ENCODE measurements at places on chromosomes 3 and 15.

DNA sequence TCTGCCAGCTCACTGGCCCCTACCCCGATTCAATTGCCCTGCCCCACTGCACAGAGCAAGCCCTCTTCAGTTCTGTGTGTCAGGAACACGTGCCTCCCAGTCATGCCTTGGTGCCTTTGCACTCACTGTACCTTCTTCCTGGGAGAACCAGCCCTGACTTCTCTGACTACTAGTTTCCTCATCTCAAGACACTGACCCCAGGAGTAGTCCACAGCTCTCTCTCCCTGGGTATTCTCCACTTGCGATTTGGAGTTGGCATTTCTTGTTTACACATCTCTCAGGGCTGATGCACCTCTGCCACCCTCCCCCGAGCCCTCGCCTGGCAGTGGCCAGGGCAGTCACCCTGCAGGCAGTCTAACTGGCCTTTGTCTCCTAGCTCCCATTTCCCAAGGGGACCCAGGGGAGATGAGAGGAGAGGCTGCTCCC is 5.7 kb downstream of the CISH start:
- no peak for DNase-seq

DNA sequence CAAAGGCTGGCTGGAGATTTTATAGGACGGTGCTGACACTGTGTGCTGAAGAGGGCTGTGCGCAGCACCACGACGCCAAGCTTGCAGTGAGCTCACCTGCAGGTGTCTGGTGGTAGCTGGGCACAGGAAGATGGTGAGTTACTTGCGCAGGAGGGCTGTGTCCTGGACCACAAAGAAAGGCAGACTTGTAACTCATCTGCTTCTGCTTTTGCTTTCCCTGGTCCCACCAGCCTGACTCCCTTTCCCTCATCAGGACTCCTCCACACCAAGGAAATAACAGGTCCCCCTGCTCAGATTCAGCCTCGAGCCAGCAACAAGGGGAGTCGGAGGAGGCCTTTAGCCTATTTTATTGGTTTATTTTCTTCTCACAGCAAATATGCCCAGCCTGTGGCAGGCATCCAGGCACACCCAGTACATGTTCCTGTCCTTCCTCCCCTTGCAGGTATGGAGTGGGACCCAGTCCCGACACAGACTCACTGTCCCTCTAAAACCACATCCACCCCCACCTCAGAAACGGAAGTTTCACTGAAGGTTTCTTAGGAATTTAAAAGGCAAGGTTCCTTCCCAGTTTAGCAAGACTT is 35.6 kb upstream of the FLNB start:
- no peak for DNase-seq

DNA sequence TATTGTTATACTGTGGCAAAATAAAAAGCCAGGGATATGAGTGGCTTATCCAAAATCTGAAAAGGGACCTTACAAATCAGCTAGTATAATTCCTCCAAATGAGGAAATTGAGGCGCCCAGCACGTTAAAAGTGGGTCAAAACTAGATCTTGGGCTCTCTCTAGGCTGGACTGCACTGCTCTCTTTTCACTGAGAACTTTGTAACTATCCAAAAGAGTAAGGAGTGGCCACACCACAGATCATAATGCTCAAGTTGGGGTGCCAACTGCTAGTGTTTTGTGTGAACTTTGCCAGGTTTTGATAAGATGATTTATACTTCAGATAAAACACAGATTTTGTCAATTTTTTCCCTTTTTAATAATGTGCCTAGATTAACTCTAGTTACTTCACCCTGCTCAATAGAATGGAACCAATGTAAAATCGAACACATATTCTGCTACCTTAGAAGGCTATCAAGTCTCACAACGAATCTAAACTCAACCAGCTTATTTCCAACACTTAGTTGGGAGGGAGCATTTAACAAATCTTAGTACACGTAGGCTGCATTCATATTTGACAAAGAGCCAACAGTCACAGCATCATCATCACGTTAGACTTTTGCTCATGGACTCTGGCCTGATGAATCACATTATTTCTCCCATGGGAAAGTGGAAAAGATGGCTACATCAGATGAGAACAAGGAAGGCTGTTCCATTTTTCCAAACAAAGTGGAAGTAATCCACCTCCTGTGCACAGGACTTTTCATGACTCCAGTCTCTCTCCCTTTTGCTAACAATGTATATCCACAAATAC is 64.4 kb downstream of the ABI3BP start:
- DNase-seq: no peak

- DNase-seq: no peak
Measured at GRCh38 chr3:145116769-145117168, 1044.2 kb downstream of the PLOD2 start.

GRCh38 chr3:33775363-33775762 is 23.1 kb upstream of the PDCD6IP start:
- DNase-seq: no peak

- no peak for DNase-seq
Measured at GRCh38 chr3:139655909-139656595, 21.7 kb downstream of the NMNAT3 start.

DNA sequence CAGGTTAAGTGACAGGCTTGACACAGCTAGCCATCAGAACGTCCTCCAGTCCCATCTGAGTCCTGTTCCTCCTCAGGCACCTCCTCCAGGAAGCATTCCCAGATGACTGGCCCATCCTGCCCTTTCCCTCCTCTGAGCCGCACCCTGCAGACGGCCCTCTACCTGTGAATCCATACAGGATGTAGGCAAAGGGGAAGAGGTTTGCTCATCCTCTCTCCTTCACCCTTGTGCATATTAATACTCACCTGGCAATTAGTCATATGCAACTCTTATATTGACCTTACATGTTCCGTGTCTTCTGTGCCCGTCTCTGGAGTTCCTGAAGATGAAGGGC is 61.9 kb downstream of the SMAD3 start:
- DNase-seq: no peak

GRCh38 chr3:186220365-186220764 is 111.5 kb upstream of the ETV5 start:
- DNase-seq: no peak

DNA sequence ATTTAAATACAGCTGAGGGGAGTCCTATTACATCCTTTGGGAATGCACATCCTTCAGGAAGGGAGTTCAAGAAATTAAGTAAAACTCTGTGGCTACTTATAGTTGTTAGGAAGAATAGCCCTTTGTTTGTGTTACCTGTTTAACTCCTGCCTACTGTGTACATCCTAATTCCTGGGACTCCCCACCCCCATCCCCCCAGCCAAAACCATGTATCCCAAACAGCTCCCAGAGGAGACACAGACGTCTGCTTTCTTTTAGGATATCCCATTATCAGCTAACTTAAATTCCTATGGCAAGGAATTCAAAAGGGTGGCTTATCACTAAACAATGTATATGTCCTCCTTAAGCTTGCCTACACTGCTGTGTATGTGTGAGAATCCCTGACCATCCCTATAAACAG is 581.7 kb downstream of the DIPK2A start:
- no peak for DNase-seq

GRCh38 chr3:116341381-116341780 is 103.9 kb downstream of the LSAMP start:
- no peak for DNase-seq

- DNase-seq: peak; percentile 79
Measured at GRCh38 chr3:141875893-141876380, 506 bp upstream of the ATP1B3 start.

DNA sequence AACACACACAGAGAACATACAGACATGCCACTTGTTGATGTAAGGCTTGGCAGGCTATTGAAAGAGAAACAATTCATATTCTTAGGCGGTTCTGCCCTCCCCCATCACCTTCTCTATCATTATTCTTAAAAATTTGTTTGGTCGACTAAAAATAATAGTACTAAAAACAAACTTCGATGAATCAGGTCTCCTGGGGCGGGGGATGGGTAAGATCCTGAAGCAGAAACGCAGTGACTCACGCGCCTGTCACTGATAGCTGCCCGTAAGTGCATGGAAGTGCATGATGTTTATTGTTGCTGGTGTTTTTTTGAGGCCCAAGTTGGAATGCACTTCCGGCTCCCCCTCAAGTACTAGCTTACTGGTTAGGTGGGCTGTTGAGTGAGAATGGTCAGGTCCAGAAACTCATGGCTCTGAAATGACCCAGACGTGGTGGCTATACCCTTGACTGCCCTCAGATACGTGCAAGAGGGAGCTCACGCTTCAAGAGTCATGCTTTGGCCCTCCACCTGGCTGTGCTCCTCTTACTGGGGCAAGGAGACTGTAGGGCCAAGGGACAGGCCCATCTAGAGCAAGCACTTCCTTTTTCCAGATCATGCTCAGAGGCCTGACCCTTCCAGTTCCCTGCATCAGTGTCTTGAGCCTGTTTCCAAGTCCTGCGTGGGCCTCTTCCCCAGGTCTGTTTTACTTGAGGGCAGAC is 10.9 kb downstream of the SMAD3 start:
- DNase-seq: peak; percentile 68

All from activated naive CD4-positive, alpha-beta T cell treated with anti-CD3 and anti-CD28 coated beads, Interleukin-2, amount 50 U/mL, for 16 hours (primary cell).